Ascending aorta (tissue), 2 donors: ENCODE measurements at places on chromosomes 11 and 22.

GRCh38 chr22:39471381-39472141 lies 14.7 kb downstream of the MGAT3 start:
- H3K4me3 ChIP-seq = no peak overlapping the region
- H3K4me1 ChIP-seq = no peaks in the 10 kb centered on the region
- no peak overlapping the region for H3K27ac ChIP-seq
- DNase-seq = no peak

- H3K27me3 ChIP-seq = no peaks in the 10 kb centered on the region
- peak overlapping the region; percentile 88 for H3K27ac ChIP-seq
- H3K36me3 ChIP-seq = no peaks in the 10 kb centered on the region
- peaks cover 10% of the 10 kb centered on the region for H3K4me1 ChIP-seq
- H3K4me3 ChIP-seq = peak overlapping the region; percentile 31
Measured at GRCh38 chr11:122304973-122305372, 189.0 kb upstream of the BLID start.

DNA sequence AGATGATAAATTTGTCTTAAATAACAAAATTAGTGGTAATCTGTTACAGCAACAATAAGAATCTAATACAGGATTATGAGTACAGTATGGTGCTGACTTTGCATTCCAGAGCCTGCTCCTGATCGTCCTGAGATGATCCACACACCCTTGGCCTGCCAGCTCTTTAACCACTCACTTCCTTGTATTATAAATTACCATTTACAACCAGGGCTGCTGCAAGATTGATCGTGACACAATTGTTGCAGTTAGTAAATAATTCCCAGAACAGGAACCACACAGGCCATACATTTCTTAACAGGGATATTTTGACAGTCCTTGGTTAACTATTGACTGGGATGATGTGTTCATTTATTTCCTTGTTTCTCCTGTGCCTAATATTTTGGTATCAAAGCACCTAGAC lies 3.8 kb upstream of the CBLIF start:
- no peak overlapping the region for H3K4me3 ChIP-seq
- H3K36me3 ChIP-seq = no peaks in the 10 kb centered on the region
- no peak for DNase-seq
- H3K4me1 ChIP-seq = no peaks in the 10 kb centered on the region
- no peaks in the 10 kb centered on the region for H3K27me3 ChIP-seq

DNA sequence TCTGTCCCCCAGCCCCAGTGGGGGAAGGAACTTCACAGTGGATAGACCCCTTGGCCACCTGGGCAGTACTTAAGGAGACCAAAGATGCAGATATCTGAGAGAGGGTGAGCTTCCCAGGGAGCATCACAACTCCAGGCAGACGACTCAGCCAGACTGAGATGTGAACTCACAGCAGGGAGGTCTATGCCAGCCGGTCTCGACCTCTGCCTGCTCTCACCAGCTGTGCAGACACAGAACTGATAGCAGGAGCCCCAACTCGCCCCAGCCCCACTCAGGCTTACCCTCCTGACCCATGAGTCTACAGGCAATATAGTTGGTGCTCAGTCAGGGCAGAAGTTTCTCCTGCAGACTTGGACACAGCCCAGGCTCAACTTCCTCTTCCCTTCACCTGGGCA lies 29.7 kb upstream of the ACCSL start:
- H3K4me1 ChIP-seq = peaks cover 46% of the 10 kb centered on the region
- no peak for DNase-seq
- no peaks in the 10 kb centered on the region for H3K27me3 ChIP-seq
- no peak overlapping the region for H3K4me3 ChIP-seq
